ENCODE measurements at places on chromosomes 16 and 17. TPM values are rescaled to one million over a fixed set of nuclear protein-coding genes. Genes with fewer than 3 reads are reported as not detected.

Gene CCDC200
- not detected for total RNA-seq

Gene MYO18A
- total RNA-seq, result 42.1 TPM

Gene GDPD3
- not detected for total RNA-seq

Gene PRCD
- total RNA-seq, result 9.4 TPM

Gene MT1M
- total RNA-seq, result not detected

Gene DNAI2
- not detected for total RNA-seq

Gene USP43
- 2.8 TPM for total RNA-seq

Gene PERCC1
- total RNA-seq, result not detected

Gene TBX2
- 11.4 TPM for total RNA-seq

Gene NLRP1
- total RNA-seq, result 41.2 TPM

Gene PTX4
- 0.61 TPM for total RNA-seq

Gene ASIC2
- total RNA-seq, result not detected

Gene SLC5A10
- total RNA-seq, result not detected

Gene DYNLRB2
- total RNA-seq, result not detected

Gene CCDC92B
- 0.31 TPM for total RNA-seq

Gene ZNF286A
- 24.3 TPM for total RNA-seq

Gene ATP2C2
- not detected for total RNA-seq

Gene CDH11
- total RNA-seq, result not detected

Gene HBA1
- total RNA-seq, result not detected

Gene KCNJ18
- total RNA-seq, result not detected

Gene CRHR1
- total RNA-seq, result not detected

Gene MYH3
- not detected for total RNA-seq
